ENCODE measurements at places on chromosomes 1 and 21.

DNA sequence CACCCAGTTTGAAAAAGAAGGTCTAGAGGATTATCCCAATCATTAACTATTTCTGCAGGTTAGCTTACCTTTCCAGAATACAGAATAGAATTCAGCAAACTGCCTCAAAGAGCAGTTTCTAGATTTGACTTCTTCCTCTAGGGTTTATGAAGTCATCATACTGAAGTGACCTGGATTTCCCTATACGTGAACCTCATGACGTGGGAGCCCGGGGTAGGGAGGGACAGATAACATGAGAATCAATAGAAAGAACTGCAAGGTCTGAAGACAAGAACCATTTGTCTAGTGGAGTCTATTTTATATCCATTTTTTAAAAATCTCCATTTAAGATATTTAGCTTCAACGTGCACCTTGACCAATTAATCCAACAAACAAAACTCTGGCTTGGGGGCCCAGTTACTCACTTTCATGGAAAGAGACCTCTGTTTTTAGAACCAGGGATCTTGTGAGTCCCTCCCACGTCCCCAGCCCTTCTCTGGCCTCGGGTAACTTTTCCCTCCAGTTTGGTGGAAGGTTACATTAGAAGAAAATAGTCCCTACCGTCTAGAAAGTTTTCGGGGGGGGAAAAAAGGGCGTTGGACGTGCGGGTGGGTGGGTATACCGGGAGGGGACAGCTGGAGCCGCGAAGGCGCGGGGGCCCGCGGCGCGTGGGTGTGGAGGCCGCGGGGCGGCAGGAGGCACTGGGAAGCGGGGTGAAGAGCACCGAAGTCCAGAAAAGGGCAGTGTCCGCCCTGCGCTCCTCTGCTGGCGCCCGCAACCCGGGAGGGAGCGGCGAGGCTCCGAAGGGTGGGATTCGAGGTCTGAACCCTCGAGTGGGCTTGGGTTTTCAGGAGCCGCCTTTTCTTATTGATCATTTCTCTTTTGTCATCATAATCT lies 13.8 kb upstream of the POGZ start:
- peak; percentile 44 for DNase-seq

GRCh38 chr1:209219791-209220524 lies 363.6 kb upstream of the CAMK1G start:
- DNase-seq: no peak

DNA sequence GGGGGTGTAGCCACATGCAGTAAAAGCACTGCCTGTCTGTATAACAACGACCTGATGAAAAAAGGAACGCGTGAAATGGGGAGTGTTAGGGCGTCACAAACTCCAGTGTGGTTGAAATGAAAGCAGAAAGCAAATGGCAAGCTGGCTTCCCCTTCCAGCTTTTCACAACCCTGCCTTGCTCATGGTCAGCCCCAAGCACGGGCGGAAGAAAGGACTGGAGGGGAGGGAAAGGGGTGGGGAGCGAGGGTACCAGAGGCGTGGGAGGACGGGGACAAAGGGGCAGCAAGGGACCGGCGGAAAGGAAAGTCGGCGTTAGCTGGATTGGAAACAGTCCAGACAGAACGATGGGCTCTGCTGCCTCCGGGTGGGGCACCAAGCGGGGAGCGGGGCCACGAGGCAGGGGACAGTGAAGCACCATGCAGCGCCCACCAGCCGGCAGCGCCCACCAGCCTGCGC lies 9.6 kb downstream of the VPS26C start:
- no peak for DNase-seq

- DNase-seq: no peak
Observed at GRCh38 chr1:67597336-67597735, 87.7 kb upstream of the GADD45A start.

DNA sequence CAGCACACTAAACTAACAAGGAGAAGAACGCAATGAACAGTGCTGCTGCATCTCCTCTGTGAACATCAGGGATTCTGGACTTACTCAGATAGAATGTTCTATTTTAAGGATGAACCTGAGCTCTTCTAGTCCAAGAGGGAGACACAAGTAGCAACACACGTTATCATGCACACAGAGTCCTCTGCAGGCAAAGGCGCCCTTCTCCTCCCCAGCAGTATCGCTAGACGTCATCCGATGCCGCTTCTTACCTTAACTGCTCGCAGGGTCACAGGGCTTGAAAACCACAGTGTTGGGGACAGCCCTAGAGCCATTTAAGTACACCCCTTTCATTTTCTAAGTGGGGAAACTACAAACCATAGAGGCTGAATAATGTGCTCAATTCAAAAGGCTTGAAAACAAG lies 74.5 kb downstream of the HIVEP3 start:
- DNase-seq: no peak

GRCh38 chr1:41488040-41488951 lies 3.8 kb upstream of the EDN2 start:
- DNase-seq: no peak

GRCh38 chr1:172380441-172381244 lies 39.8 kb upstream of the C1orf105 start:
- DNase-seq: no peak

DNA sequence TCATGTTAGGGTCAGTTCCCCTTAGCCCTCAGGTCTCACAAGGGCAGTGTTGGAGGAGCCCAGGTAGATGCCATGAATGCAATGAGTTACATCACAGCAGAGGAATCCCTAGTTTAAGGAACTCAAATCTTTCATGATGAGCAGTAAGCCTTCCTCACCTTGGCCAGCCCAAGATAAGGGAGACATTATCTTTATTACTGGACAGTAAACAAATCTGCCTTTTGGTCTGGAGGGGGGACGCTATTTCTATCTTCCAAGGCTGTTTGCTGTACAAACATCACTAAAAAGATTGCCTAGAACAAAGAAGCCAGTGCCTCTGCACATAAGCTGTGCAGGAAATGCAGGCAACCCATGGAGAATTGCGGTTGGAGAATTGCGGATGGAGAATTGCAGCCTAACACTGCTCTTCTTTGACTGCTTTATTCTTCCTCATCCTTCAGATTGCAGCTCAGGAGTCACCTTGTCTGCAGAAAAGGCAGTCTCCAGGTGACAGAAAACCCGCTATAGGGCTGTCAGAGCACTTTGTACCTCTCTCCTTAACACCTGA lies 2.3 kb upstream of the CHI3L1 start:
- no peak for DNase-seq

DNA sequence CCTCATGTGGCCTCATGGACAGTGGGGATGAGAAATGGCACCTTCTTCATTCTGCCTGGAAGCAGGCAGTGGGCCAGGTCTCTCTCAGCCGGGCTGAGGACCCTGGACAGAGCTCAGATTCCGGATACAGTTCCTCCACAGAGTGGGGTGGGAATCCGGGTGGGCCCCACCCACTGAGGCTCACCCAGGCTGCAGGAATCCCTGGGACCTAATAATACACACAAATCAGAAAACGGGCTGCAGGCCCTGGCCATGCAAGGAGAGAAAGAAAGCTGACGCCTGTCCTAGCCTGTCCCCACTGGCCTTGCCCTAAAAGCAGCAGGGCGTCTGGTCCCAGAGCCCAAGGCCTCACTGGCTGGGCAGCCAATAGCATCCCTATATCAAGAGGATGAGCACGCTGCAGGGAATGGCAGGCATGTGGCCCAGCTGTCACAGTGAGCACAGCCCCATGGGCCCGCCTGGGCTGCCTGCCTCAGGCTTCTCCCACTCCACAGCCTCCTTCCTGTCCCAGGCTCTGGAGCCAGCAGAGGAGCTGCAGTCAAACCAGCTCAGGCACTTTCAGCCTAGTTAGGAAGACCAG lies 25.3 kb downstream of the ACTA1 start:
- no peak for DNase-seq

Data from WTC11 (cell line).